ENCODE measurements at places on chromosomes 6 and 20.

DNA sequence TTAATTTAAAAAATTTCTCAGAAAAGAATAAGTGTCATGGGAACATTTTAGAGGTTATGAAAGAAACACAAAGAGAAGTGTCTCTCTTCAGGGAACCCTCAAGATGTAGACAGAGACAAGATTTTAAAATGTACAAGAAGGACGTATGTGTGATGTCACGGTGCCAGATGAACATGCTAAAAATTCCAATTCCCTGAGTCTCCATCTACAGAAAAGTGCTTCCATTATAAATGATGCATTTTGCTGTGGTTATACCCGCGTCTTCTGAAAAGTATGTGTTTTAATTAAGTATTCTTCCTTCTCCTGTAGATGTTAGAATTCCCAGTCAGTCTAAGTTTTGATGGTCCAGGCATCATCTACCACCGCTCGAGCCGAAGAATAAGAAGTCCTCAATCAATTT lies 489.1 kb downstream of the PREX1 start:
- no peak for DNase-seq

GRCh38 chr6:106056746-106057390 lies 29.3 kb upstream of the PRDM1 start:
- DNase-seq: no peak

DNA sequence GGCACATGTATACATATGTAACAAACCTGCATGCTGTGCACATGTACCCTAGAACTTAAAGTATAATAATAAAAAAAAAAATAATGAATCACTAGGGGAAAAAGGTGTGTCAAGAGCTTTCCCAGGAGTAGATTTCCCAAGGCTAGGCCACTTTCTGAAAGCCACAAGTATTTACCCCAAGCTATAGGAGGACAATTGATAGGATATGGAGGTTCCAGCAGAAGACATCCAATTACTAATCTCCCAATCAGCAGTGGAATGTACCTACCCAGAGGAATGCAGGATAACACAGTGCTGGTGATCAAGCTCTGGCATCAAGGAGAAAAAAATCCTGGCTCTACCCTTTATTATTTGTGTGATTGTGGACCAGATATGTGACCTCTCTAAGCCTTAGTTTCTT lies 562.7 kb downstream of the RFPL4B start:
- DNase-seq: no peak

- no peak for DNase-seq
These were observed 733.0 kb downstream of the GRIK2 start for GRCh38 chr6:102126488-102126887.

- no peak for DNase-seq
These were observed 57.0 kb downstream of the TULP4 start for GRCh38 chr6:158369241-158369640.

DNA sequence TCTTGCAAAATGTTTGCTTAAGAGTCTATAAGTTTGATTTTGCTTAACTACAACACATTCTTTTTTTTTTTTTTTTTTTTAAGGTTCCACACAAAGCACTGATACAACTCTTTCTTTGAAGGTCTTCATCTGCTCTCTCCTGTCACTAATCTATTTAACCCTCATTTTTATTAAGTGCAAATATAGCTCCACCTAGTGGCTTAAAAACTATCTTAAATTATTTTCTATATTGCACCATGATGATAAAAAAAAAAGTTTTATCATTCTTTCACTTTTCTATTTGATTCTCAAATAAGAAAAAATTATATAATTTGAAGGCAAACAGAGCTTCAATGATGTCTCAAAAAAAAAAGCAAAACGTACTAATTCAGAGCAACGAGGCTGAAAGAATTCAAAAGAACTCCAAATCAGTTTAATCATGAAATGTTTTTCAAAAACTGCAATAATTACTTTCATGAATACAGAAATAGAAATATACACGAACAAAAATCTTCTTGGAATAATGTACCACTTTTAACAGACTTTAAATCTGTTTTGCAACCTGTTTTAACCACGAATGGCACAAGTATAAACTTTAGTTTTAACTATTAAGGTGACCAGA lies 12.8 kb downstream of the ESF1 start:
- no peak for DNase-seq

- DNase-seq: no peak
These were observed 53.0 kb downstream of the SASH1 start for GRCh38 chr6:148395583-148396101.

- DNase-seq: no peak
These were observed 27.8 kb downstream of the FOXP4 start for GRCh38 chr6:41573985-41574384.

GRCh38 chr6:100126790-100127484 lies 132.9 kb upstream of the MCHR2 start:
- no peak for DNase-seq

DNA sequence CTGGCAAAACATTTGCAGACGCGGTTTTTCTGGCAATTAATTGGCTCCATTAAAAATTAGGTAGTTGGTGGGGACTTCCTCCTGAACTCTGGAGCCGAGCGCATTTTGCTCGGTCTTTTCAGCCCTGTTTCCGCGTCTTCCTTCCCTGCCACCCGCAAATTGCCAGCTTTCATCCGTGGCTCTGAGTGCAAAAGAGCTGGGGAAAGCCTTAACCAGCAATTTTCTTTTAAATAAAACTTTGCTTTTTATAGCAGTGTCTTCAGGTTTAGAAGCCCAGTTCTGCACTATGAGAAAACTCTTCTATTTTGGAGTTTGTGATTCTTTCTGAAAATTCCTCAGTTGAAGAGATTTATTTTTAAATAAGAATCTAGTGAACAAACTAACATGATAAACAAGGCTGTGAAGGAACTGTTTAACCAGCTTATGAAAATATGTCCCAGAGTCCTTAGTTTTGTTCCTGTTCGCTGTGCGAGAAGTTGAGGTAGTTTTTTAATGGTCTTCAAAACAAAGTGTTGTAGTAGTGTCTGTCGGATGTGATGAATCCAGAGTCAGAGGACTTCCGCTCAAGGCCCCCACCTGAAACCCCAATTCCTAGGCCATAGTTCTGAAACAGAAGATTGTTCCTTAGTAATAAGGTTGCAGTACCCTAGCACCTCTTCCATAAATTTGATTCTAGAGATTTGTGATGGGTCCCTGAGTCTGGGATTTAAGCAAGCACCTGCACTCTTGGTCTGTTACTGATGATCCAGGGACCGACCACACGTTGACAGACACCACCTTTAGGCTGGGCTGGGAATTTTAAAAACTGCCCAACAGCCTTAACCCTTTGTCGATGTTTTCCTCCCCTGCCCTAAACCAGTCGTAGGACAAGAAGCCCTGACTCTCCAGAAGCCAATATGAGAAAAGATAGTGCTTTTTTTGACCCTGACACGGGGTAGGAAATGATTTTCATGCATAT lies 950 bp downstream of the KCTD20 start:
- DNase-seq: no peak

- DNase-seq: no peak
These were observed 18.0 kb downstream of the AIG1 start for GRCh38 chr6:143078468-143079324.

DNA sequence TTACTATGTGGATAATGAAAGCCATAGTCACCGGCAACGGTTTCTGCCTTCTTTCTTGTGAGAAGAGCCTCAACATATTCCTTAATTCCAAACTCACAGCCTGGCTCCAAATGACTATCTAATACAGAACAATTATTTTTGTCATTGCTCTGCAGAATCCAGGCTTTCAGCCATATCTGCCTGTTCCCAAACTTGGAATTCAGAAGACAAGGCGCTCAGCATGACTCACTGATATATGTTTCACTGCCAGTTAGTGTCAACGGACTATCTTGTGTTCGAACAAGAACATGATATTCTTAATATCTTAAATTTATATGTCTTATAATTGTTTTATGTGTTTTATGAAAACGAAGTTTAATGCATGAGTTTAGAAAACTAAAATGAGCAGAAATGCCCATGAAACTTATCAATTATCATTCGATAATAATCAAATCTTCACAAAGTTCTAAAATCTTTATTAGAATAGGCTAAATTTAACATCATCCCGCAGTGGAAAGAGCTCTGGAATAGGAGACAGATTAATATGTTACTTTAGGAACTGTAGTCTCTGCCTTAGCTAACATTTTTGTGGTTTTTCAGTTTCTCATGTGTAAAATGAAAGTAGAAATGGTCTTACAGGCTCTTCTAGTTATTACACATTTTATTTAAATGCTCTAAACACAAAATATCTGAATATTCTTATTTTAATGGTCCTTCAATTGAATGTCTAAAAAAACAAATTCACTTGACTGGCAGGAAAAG lies 669.3 kb upstream of the GJE1 start:
- no peak for DNase-seq

DNA sequence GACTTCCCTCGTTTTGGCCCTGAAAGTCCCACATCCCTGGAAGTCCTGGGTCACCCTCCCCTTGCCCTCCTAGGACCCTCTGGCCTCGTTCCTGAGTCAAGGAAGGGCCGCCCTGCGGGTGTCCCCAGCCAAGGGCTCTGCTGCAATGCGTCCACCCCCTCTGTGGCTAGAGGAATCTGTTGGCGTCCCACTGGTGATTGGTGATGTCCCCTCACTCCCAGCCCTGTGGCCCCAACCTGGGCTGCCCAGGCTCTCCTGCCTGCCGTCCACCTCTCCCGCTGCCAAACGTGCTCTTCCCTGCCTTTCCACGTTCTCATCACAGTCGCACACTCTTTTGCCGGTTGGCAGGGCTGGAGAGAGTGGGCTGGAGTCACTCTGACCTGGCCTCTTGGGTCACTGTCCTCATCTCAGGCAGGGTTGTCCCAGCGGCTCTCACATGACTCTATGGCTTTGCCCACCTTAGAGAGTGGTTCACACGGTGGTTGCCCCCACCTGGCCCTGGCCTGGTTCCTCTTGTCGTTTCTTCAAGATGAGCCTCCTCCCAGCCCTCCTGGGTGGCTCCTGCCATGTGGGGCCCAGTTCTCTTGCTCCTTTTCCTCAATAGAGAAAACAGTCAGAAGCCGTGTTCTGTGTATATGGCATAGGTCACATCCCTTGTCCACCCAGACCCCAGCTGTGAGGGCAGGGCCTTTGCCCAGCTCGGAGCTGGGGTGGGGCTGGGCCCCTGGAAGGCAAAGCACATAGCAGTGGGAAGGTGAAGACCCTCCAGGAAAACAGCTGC lies 100.9 kb downstream of the TMEM242 start:
- no peak for DNase-seq

GRCh38 chr6:164275773-164276172 lies 861.3 kb downstream of the QKI start:
- no peak for DNase-seq

GRCh38 chr20:40689100-40689942 lies at the start of gene MAFB:
Gene MAFB (minus strand): TSS chr20:40689236. CDS start chr20:40688850, 386 bp downstream.
- DNase-seq: peak; percentile 35

GRCh38 chr20:3121271-3121911 lies 36.9 kb upstream of the AVP start:
- no peak for DNase-seq

- no peak for DNase-seq
These were observed 2.5 kb downstream of the GMNN start for GRCh38 chr6:24777227-24777626.

GRCh38 chr6:80098392-80098791 lies 8.1 kb upstream of the BCKDHB start:
- no peak for DNase-seq

DNA sequence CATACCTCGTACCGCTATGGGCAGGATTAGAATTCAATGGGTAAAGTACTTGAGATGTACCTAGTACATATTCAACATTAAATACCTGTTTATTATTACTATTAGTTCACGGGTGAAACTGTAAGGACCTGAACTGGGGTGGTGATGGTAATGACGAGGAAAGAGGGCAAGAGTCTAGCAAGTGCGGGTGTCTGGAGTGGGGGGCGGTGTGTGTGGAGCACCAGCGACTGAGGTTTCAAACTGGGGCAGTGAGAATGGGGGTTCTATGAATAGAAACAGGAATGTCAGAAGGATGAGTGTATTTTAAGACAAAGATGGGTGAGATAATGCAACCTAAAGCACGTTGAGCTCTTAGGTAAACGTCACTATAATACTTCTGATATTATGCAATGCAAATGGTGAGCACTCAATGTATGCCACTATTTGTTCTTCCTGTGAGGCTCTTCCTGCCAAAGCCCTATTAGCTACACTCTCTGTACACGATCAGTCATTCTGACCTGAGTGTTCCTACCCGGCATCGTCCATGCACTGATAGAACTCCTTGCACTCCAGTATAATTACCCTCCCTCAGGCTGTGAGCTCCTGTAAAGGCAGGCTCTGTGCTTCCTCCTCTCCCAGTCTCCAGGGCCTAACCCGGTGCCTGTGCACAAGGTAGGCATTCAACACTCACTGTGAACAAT lies 55.0 kb downstream of the ALDH5A1 start:
- DNase-seq: no peak

- DNase-seq: no peak
These were observed 50.9 kb downstream of the MYH7B start for GRCh38 chr20:35006531-35006971.

DNA sequence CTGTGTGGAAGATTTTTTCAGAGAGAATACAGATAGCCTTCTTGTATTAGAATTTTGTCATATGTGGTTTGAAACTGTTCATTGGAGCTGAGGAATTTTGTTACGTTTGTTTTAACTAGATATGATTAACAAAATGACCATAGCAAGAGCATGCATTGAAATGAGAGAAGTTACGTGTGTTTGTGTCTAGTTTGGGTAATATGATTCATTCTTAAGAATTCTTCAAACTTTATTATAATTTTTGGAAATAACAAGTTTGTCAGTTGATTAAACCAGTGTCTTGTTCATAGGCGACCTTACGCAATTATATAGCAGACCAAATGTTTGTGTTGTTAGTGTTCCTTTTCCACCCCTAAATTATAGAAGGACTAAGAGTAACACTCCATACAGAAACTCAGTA lies 5.5 kb downstream of the GMNN start:
- DNase-seq: no peak

- DNase-seq: no peak
These were observed 26.5 kb downstream of the SULF2 start for GRCh38 chr20:47758517-47759450.

DNA sequence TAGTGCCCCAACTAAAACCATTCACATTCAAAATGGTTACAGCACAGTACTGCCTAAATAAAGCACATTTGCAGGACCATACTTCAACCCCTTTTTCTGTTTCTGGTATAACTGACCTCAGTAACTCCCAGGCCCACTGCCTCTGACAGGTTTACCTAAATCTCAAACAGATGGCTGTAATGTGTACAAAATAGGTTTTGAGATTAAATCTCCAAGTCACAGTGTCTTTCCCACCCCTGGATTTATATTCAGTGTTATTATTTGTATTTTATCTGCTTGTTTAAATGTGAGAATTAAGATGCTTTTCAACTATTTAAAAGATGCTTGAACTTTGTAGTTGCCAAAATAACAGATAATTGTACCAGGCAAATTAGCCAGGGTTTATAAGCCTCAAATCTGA lies 4.7 kb upstream of the KIF6 start:
- no peak for DNase-seq

DNA sequence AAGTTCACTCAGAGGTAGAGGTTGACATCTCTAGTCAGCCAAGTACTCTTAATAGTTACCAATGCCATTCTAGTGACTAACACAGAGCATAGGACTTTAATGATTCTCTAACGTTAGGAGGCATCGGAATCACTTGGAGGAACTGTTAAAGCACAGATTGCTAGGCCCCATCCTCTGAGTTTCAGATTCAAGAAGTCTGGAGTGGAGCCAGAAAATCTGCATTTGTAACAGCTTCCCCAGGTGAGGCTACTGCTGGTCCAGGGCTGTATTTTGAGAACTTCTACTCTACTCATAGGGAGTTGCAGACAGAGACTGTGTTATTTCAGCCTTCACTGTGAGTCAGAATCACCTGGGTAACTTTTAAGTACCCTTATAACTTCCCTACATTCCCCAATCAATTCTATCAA lies 5.7 kb downstream of the LMBRD1 start:
- no peak for DNase-seq

All from stimulated activated CD8-positive, alpha-beta memory T cell treated with anti-CD3 and anti-CD28 coated beads, Interleukin-2, amount 100 ng/mL, for 48 hours (primary cell).